ENCODE measurements at places on chromosomes 7 and 10.
A peak's percentile ranks its signal among the peaks of the same experiment; 100 is the strongest.

GRCh38 chr7:69765879-69766278 lies 167.6 kb downstream of the AUTS2 start:
- DNase-seq = no peak

- no peak for DNase-seq
Measured at GRCh38 chr7:46508583-46508982, 587.5 kb upstream of the IGFBP3 start.

GRCh38 chr7:105015390-105015965 lies 1.5 kb downstream of the KMT2E start:
- peak; percentile 34 for DNase-seq

DNA sequence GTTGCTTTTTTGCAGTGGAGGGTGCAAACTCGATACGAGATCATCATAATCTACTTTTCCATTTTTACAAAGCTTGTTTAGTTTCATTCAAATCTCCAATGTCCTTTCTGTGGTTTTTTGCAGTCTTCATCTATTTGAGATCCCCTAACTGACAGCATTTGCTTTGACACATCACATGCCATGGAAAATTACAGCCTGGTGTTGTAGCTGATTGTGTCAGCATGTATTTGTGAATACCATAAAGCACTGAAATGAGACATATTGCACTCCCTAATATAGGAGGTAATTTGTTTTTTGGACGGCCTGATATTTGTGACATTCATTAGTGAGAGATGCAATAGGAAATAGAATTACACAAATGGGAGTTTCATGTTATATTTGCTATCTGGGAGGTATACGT lies 620.8 kb downstream of the KCNMA1 start:
- no peak for DNase-seq

GRCh38 chr10:122642726-122643605 lies 56.7 kb downstream of the C10orf120 start:
- no peak for DNase-seq

GRCh38 chr7:112224186-112224585 lies 17.7 kb downstream of the ZNF277 start:
- no peak for DNase-seq

DNA sequence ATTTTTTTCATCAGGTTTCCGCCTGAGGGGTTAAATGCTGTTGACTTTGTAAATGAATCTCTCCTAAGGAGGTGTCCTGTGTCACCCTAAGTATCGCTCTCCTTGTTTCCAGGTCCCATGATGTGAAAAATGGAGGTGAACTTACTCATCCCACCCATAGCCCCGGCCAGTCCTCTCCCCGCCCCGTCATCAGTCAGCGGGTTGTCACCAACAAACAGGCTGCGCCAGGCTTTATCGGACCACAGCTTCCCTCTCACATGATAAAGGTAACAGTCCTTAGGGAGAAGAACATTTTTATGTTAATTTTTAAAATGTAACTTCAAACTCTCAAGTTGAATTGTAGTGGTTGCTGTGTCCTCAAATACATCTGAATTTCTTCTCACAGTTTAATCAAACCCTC lies 116.5 kb downstream of the ANKRD61 start:
- DNase-seq = no peak

DNA sequence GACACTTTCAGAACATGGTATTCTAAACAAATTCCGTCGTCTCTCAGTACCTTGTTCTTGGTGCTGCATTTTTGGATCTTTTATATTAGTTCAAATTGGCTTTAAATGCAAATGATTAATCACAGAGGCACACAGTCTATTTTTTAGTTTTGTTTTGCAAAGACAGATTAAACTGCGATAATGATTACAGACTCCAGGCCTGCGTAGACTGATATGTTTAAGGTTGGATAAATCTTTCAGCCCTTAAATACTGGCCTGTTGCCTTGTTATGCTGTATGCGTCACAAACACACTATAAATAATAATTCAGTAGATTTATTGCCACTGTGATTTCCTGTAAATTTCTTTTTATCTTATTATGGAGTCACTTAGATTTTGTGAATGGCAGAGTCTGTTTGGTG lies 19.3 kb downstream of the CACNB2 start:
- no peak for DNase-seq

- DNase-seq = no peak
Measured at GRCh38 chr10:1166101-1166827, 110.1 kb downstream of the WDR37 start.

DNA sequence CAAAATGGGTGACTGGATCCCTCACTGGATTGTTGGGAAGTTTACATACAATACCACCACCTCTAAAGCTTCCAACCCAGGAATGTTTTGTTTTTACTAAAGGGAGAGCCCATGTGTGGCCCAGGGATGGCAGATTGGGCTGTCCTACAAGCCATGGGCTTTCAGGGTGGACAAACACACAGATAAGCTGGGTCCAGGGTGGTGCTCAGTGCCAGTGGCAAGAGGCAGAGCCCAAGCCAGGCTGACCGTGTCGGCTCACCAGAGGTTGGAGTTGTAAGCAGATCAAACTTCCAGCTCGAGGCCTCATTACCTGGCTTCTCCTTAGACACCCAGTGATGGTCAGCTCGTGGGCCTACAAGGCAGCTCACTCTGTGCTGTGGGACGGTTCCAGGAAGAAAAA lies 52.3 kb downstream of the CDH23 start:
- DNase-seq = no peak
